B cell (primary cell): ENCODE measurements at places on chromosomes 11 and 22. TPM values are rescaled to one million over a fixed set of nuclear protein-coding genes. Genes with fewer than 3 reads are reported as not detected.

OR8D1 gene
- total RNA-seq: not detected in 2 replicates

C11orf97 gene
- not detected in 2 replicates for total RNA-seq

POU2AF2 gene
- not detected in 2 replicates for total RNA-seq

PLEKHB1 gene
- 16.7 and 25.2 TPM in 2 replicates for total RNA-seq

HNRNPUL2 gene
- total RNA-seq: 70.4 and 78.2 TPM in 2 replicates

DRICH1 gene
- total RNA-seq: 1.5 and 1.7 TPM in 2 replicates

KCNK4 gene
- total RNA-seq: 0.32 and 0.39 TPM in 2 replicates

GRM5 gene
- total RNA-seq: not detected in 2 replicates

BTBD18 gene
- not detected in 2 replicates for total RNA-seq

ANO5 gene
- not detected in 2 replicates for total RNA-seq

OR4C13 gene
- total RNA-seq: not detected in 2 replicates

APOBEC3H gene
- total RNA-seq: 0.59 and 1.0 TPM in 2 replicates

GVQW3 gene
- 8.2 TPM in 2 replicates for total RNA-seq

SAA4 gene
- not detected in 2 replicates for total RNA-seq

CNTF gene
- 4.8 and 5.9 TPM in 2 replicates for total RNA-seq

TIGD3 gene
- total RNA-seq: 6.1 and 7.5 TPM in 2 replicates

MYRF gene
- total RNA-seq: 0.27 and 0.34 TPM in 2 replicates

SHISAL1 gene
- not detected in 2 replicates for total RNA-seq

DBX1 gene
- total RNA-seq: not detected in 2 replicates

OR56A4 gene
- 0.07 and 0.17 TPM in 2 replicates for total RNA-seq

SCGB1A1 gene
- not detected in 2 replicates for total RNA-seq

XNDC1N gene
- 33.2 and 34.2 TPM in 2 replicates for total RNA-seq

RFPL1 gene
- total RNA-seq: not detected in 2 replicates

HSPB2 gene
- total RNA-seq: not detected in 2 replicates

MLC1 gene
- total RNA-seq: not detected in 2 replicates

MFNG gene
- total RNA-seq: 95.9 and 109 TPM in 2 replicates

CDKN1C gene
- 5.9 and 8.0 TPM in 2 replicates for total RNA-seq

CCT8L2 gene
- total RNA-seq: not detected in 2 replicates

GLB1L2 gene
- total RNA-seq: 0.36 and 0.44 TPM in 2 replicates

CHRM1 gene
- total RNA-seq: not detected in 2 replicates

TOMM22 gene
- 47.6 and 48.2 TPM in 2 replicates for total RNA-seq
